ENCODE measurements at places on chromosomes 4 and X.

DNA sequence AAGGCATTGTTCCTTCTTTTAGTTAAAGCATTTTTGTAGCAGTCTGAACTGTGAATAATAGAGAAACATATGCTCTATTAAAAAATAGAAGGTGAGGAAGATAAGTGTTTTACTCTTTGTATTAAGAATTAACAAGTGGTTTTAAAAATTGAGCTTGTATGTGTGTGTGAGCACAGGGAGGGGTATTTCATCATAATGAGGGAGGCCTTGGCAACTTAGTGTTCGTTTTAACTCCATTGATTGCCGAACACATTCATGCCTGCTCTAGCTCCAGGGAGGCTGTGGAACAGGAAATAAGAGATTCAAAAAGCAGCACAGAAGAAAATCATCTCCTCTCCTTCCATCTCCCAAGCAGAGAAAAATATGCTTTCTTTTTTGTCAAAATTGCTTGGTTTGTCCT is 14.8 kb downstream of the SHROOM3 start:
- no peak for DNase-seq

- DNase-seq, result no peak
These were observed 44.5 kb upstream of the BTC start for GRCh38 chr4:74838746-74839370.

GRCh38 chrX:133985967-133986683 is 731 bp upstream of the GPC3 start:
- DNase-seq, result no peak

DNA sequence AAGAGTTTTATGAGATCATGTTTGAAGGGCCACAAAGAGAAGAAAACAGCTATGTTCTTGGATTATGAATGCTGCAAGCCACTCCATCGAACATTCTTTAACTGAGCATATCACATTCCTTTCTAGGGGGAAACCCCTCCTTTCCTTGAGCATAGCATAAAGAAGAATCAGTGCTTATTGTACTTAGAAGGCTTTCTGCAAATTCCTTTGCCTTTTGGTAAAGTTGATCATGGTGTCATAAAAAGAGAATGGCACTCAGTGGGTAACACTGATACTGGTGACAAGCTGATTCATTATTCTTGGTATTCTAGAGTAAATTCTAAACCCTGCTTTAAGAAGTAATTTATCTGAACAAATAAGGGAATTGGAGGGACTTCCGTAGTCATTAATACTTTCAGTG is 88.5 kb upstream of the GPR34 start:
- DNase-seq, result no peak

DNA sequence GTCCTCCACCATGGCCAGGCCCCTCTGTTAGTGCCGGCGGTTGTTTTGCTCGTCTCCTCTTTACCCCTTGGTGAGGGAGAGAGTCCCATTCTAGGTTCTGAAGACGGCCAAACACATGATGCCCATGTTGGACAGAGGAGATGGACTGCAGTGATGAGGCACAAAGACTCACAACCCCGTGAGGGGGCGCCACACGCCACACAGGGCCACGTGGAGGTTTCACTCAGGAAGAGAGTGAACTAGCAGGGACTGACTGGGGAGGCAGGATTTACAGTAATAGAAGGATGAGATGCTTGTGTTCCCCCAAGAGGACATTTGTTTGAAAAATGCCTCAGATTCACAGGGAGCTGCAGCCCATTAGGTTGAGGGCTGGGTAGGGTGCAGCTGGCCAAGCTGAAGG is 655.3 kb upstream of the FRG1 start:
- no peak for DNase-seq

DNA sequence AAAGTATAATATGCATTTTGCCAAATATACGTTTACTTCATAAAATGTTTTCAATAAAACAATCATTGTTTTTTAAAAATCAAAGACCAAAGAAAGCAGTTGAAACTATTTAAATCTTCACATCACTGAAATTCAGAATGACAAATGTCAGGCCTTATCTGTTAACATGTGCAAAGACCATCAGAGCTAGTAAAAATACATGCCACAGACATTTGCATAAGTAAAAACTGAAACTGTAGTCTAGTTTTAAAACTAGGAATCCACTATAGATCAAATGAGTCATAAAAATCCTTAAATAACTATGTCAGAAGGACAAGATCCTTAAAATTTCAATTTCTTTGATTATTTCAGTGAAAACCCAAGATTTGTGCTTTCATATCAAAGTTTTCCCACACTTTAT is 24.8 kb downstream of the KLHL15 start:
- DNase-seq, result no peak

- DNase-seq, result no peak
These were observed 734 bp upstream of the GALNT7 start for GRCh38 chr4:173167758-173168395.

- DNase-seq, result no peak
These were observed 262.5 kb downstream of the FBXW7 start for GRCh38 chr4:152273343-152273742.

DNA sequence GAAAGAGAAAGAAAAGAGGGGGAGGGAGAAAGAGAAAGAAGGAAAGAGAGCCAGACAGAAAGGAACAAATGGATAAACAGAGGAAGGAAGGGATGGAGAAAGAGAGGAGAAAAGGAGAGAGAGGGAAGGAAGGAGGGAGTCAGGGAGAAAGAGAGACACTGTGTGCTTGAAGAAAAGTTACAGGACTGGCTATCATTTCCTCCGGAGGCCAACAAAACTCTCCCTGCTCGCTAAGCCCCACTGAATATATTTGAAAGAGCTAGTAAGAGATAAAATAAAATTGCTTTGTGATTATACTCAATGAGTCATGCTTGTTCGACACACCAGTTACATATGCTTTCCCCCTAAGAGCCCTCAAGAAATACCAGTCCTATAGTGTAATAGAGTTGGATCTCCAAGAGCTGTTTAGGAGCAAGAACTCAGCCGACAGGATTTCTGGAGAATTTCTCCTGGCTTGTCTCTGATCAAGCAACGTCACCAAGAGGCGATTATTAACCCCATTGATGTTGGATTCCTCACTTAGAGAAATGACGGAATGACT is 102.2 kb downstream of the MXRA5 start:
- DNase-seq, result no peak

All from T-helper 9 cell (primary cell).